ENCODE measurements at places on chromosomes 3 and 15.

DNA sequence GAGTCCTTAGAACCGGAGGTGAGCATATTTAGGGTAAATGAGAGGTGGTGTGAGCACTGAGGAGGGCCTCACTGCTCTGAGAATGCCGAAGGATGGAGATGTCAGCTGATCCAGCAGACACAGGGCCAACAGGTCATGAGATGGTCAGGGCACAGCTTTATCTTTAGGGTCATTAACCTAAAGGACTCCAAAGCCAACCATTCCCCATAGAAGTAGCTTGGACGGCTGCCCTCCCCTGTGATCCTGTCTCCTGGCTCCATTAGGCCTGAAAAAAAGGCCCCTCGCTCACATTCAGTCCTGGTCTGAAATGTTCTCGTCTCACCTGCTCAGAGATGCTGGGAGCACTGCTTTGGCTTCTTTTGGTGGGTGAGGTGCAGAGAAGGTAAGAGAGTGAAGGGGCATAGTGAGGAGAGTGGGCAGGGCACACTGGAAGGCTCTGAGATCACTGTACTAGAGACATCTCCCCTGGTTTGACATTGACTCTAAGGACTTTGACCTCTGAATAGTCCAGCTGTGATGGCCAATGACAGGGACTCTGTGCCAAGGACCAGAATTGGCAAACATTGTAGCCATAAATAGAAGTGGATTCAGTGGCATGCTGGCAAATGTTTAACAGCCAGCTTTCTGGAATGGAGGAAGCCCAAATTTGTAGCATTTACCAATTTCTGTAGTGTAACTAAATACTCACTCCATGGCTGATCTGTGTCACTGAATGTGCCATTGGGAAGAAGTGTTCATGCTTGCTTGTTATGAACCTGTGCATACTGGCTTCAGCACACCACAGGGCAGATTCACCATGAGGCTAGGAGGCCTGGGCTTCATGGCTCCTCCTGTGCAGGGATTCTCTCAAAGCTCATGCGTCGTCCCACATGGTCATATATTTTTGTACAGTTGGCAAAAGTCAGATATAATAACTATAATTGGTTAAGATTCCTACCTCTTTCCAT, 76.2 kb upstream of the MRPS22 start:
- no peak for DNase-seq

DNA sequence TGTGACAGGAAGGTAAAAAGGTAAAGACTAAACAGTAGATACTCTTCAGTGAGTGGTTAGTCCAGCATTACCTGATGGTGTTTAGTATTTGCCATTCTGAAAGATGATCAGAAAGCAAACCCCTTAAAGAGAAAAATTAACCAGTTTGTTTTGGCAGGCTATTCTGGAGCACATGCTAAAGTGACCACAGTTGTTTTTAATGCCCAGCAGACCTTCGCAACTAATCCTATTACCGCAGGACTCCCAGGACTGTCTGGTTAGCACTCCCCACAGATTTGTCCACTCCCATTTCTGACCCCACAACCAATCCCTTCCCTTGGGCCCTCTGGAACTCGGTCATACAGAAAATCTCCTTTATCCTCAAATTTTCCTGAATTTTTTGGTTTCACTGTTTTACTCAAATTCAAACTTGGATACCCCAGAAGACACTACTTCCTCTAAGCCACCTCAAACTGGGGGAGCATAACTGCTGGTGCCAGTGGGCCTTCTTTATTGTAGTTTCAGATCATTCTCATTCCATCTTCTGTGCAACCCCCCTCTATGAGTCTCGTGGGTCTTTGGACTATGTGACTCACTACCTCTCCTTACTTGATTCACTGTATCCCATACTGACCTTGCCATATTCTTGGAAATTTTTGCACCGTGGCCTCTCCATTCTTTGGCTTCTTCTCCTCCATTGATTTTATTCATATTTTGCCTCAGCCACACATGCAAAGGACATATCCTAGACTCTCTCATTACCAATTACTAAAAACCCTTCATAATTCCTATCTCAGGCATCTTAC, 104.4 kb downstream of the RBMS3 start:
- no peak for DNase-seq

GRCh38 chr3:42179110-42179725, 86.8 kb downstream of the CCK start:
- no peak for DNase-seq

GRCh38 chr3:18951333-18951732, 197.0 kb upstream of the KCNH8 start:
- no peak for DNase-seq

DNA sequence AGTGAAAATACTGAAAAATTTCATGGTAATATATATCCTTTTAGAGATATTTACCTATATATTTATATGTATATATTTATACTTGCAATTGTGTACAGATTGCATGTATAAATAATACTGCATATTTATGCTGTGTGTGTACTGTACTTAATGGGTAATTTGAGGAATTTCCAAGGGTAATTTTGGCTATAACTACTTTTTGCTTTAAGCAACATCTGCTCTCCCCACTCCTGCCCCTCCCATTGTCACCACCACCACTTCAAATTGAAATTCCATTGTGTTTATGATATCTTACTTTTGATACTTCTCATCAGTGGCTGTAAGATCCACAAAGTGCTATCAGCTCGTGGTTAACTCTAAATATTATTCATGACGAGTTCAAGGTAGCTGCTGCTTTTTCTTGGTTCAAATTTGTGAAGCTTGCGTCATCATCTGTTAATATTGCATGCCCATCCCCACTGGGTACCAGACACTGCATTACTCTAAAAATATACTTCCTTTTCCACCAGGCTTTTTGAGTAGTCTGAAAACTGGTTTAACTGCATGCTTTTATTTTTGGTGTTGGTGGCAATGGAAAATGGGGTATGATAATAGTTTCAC, 91.7 kb upstream of the MITF start:
- DNase-seq: no peak

DNA sequence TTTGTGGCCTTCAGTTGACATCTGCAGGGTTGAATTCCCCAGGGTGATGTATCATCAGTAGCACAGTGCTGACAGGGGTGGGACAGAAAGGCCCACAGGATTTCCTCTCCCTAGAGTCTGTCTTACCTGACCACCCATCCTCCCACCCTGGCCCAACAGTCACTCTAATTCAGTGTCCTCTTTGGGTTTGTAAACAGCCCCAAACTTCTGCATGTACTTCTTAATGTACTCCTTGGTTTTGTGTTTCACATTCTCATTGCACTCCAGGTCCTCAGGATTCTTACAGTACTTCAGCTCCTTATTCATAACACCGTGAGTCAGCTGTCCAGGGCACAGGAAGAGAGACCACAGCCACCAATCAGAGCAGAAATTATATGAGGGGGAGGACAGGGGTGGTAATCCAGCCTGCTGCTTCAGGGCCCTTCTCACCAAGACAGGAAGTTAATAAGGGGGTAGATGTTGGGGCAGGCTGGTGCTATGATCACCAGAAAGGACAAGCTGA, 37.5 kb downstream of the NBEAL2 start:
- no peak for DNase-seq

DNA sequence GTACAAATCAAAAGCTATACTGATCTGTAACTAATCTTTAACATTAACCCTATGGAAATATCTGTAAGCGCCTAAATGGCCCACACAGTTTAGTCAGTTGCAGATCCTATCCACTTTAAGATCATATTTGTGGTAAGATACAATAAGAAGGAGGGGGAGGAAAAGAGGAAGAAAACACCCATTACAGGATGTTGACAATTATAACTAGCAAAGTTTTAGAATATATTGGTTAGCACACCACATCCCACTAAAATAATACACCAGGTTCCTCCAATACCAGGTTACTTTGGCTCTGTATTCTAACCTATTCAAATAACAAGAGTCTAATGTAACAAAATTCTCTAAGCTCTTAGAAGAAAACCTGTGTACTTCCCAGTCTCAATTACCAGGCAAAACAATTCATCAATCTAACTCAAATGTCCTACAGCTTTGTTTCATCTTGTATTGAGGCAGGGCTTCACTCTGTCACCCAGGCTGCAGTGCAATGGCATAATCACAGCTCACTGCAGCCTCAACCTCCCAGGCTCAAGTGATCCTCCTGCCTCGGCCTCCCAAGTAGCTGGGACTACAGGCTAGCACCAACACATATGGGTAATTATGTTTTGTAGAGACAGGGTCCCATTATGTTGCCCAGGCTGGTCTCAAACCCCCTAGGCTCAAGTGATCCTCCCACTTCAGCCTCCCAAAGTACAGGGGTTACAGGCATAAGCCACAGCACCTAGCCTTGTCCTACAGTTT, 4.2 kb downstream of the SLC4A7 start:
- DNase-seq: no peak

GRCh38 chr15:25849157-25849921, 13.8 kb downstream of the ATP10A start:
- no peak for DNase-seq

- DNase-seq: no peak
Observed at GRCh38 chr3:13508496-13508895, 28.4 kb downstream of the HDAC11 start.

DNA sequence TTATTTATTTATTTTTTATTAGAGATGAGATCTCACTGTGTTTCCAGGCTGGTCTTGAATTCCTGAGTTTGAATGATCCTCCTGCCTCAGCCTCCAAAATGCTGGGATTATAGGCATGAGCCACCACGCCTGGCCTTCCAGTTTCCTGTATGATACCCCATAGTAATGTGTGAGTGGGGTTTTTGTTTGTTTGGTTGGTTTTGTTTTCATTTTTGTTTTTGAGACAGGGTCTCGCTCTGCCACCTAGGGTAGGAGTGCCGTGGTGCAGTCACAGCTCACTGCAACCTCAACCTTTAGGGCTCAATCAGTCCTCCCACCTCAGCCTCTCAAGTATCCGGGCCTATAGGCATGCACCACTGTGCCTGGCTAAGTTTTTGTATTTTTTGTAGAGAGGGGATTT, 30.9 kb downstream of the GOLM2 start:
- DNase-seq: no peak

- no peak for DNase-seq
Observed at GRCh38 chr3:178482981-178483380, 53.3 kb upstream of the KCNMB2 start.

DNA sequence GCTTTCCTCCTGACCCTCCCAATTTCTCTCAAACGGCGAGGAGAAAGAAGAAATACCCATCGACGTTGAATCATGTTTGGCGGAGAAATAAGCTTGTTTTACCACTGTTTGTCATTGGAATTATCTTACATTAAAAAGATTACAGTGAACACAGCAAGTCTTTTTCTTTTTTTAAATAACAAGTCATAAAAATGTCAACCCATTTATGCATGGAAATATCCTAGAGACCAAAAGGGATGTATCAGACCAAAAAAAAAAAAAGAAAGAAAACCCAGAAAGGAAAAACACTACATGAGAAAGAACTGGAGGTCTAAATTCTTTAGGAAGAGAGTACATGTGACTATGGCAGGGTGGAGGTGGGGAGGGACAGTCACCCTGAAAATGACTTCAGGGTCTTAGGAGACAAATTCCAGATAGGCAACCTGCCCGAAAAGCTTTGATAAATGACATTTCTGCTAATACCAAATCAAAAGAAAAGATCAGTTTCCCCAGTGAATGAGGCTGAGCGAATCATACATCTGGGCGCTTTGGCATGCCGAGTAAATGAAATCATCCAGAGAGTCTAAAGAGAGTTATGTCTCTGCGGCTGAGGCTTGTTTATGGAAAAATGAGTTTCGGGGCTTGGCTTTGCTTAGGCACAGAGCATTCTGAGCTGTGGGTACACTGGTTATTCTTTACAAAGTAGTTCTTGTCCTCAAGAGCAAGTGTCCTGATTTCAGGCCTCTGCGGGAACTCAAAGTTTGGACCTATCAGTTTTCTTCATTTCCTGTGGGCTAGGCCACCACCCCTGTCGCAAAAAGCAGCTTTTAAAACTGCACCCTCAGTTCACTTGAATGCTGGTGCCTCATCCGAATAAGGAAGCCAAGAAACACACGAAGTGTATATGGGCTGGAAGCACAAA, 110.1 kb upstream of the TGFBR2 start:
- DNase-seq: no peak

DNA sequence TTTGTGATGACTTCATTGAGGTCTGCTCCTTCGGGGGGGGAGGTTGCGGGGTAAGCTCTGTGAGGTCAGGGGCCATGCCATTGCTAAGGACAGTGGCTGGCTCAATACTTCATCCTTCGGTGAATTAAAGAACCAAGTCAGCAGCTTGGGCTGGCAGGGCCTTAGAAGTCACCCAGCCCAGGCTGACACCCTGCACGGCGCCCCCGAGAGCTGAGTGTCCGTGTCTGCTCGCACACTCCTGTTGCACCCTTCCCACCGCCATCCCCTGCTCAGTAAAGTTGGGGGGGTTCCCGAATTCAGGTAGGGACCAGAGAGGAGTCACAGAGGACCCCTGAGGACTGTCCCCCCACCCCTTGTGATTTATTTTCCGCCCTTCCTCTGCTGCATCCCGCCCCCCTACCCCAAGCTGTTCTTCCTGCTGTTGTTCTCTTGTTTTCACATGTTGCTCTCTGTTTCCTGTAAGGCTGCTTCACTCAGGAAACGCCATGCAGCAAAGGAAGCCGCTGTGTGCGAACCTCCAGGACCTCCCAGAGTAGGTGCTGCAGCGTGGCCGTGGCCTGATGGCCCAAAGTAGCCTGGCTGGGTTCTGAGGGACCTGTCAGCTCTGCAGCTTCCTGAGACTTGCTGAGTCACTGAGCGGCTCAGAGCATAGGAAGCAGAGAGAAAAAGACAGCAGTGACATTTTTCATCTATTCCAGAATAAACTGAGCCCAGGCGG, 14.4 kb downstream of the EFCC1 start:
- DNase-seq: no peak

- no peak for DNase-seq
Observed at GRCh38 chr3:187370051-187370450, 1.9 kb downstream of the RTP4 start.

- no peak for DNase-seq
Observed at GRCh38 chr3:134922101-134922500, 127.0 kb downstream of the EPHB1 start.

GRCh38 chr3:61631108-61631769, 69.9 kb downstream of the PTPRG start:
- no peak for DNase-seq

DNA sequence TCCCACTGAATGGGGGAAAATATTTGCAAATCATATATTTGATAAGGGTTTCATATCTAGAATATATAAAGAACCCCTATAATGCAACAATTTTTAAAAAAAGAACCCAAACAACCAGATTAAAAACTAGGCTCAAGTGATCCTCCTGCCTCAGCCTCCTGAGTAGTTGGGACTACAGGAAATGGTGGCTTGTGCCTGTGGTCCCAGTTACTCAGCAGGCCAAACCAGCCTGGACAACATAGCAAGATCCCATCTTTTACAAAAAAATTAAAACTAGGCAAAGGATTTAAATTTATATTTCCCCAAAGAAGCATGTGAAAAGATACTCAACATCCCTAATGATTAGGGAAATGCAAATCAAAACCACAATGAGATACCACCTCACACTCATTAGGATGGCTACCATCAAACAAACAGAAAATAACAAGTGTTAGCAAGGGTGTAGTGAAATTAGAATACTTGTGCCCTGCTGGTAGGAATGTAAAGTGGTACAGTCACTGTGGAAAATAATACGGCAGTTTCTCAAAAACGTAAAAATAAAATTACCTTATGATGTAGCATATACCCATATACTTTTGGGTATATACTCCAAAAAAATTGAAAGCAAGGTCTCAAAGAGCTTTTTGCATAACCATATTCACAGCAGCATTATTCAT, 19.7 kb downstream of the TFDP2 start:
- DNase-seq: no peak

GRCh38 chr15:38682861-38683260, 118.2 kb upstream of the RASGRP1 start:
- no peak for DNase-seq

All from NCI-H1048 (cell line).